ENCODE measurements at places on chromosomes 6 and 20.
A peak's percentile ranks its signal among the peaks of the same experiment; 100 is the strongest.

DNA sequence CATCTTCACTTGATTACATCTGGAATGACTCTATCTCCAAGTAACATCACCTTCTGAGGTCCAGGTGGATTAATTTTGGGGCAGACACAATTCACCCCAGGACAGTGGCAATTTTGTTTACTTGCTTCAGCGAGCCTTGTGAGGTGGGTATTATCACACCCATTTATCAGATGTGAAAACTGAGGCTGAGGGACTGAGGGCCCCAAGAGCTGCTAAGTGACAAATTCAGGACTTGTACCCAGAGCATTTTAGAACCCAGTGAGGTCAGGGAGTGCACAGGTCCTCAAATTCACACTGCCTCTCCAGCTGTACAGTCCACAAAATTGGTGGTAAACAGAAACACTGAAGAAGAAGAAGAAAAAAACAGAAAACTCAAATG lies 125.2 kb upstream of the PMEPA1 start:
- DNase-seq, result no peak

GRCh38 chr6:97275804-97276203 lies 7.2 kb downstream of the MMS22L start:
- no peak for DNase-seq

- DNase-seq, result peak; percentile 15
These were observed 1.7 kb downstream of the DIDO1 start for GRCh38 chr20:62924442-62925075.

- no peak for DNase-seq
These were observed 1127.0 kb upstream of the MAP3K7 start for GRCh38 chr6:91713911-91714310.

- no peak for DNase-seq
These were observed 324.7 kb upstream of the JARID2 start for GRCh38 chr6:14921170-14921569.

DNA sequence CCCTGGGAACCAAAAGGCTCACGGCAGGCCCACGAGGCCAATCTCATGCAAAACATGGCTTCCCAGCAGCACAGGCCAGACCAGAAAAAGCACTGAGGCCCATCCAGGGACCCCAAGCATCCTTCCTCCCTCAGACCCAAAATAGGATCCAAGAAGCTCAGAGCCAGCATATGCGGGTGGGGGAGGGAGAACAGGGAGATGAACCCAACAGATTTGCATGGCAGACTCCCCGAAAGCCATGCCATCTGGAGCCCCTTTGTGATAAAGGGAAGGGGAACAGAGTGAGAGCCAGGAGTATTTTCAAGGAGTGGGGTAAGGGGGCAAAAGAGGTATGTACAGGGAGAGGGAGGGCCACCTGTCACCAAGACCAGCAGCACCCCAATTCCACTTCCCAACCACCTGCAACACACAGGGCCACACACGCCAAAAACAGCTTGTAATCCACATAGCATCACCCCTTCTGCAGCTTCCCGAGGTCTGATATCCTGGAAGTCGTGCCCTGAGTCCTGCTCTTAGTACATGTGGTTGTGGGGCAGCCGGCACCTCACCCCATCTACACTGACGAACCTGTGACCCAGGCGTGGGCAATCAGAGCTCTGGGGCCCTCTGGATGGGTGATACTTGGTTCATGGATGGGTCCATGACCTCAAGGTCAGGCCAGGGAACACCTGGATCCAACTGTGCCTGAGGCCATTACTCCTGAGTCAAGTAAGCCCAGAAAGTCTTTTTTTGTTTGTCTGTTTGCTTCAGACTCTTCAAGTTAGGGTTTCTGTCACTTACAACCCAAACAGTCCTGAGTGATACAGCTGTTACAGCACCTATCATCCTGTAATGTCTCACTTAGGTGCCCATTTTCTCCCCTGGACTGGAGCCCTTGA lies 24.4 kb downstream of the PREX1 start:
- no peak for DNase-seq

DNA sequence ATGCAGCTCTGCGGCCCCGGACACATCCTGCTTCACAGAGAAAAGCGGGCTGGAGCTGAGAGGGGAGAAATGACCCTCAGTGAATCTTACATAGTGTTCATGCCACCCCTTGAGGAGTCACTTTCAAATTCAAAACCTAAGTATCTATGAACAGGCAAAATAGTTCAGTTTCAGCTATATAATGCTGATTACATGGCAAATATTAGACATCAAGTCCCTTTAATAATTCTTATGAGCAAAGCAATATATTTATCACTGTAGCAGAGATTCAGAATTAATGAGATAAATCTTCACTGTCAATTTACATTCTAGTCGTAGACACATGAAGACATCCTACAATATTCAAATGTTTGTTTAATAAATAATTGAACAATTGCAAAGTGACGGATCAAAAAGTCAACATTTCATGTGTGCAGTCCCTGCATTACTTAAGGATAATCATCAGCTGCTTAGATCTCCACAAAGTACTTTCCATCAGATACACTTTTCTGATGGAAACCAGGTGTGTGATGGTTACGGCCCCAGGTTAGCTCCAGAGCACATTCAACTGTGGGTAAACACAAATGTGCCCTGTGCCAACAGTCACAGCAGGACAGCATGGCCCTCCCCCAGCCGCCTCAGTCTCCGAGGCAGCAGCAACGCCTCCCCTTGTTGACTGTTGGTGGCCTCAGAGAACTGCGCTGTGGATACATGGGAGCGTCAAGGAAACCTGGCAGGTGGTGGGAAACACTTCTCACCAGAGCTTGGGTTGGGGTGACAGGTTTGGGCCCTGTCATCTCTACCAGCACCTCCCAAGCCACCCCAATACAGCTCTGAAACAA lies 787 bp upstream of the PRR18 start:
- no peak for DNase-seq

GRCh38 chr6:37320646-37321045 lies 33.1 kb upstream of the RNF8 start:
- DNase-seq, result no peak

DNA sequence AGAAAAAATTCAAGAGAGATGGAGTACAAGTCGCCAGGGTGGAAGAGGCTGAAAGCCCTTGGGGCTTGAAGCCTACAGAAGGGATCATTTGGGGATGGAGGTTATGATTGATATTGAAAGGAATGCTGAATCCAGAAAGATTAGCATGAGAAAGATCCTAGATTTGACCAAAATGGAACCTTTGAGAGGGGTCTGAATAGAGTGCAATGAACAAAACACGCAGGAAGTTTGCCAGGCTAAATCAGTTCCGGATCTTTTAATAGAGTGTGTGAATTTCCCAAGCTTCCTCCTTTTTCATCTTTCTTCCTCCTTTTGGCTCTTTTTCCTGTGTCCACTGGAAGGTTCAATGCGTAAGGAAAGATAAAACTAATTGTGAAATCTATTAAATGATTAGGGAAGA lies 15.3 kb downstream of the IPCEF1 start:
- no peak for DNase-seq

DNA sequence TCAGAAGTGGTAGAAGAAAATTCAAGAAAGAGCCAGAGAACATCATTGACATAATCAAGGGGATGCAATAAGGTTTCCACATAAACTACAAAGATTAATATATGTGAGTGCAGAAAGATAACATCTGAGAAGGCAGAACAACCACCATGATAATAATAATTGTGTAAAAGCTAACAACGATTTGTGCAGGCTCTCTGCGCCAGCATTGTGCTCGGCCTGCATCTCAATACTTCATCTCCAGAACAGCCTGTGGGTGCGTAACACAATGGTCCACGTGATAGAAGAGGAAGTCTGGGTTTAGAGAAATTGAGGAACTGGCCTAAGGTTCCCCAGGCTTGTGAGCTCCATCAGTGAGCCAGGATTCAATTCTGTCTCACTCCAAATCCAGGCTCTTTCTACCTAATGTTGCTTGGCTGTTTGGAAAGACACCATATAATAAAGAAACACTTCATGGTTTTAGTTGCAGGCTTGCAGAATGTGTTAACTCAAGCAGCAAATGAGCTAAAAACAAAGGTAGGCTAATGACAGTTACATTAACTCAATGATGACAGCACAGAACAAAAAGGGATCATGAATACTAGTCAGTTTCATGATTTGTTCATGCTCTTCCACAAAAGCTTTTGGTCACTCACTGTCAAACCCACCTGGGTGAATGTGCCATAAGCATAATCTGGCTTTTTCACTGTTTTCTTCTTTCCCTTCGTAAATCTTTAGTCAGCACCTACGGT lies 71.2 kb downstream of the LY86 start:
- no peak for DNase-seq

- no peak for DNase-seq
These were observed 100.4 kb downstream of the AFG1L start for GRCh38 chr6:108395297-108395696.

DNA sequence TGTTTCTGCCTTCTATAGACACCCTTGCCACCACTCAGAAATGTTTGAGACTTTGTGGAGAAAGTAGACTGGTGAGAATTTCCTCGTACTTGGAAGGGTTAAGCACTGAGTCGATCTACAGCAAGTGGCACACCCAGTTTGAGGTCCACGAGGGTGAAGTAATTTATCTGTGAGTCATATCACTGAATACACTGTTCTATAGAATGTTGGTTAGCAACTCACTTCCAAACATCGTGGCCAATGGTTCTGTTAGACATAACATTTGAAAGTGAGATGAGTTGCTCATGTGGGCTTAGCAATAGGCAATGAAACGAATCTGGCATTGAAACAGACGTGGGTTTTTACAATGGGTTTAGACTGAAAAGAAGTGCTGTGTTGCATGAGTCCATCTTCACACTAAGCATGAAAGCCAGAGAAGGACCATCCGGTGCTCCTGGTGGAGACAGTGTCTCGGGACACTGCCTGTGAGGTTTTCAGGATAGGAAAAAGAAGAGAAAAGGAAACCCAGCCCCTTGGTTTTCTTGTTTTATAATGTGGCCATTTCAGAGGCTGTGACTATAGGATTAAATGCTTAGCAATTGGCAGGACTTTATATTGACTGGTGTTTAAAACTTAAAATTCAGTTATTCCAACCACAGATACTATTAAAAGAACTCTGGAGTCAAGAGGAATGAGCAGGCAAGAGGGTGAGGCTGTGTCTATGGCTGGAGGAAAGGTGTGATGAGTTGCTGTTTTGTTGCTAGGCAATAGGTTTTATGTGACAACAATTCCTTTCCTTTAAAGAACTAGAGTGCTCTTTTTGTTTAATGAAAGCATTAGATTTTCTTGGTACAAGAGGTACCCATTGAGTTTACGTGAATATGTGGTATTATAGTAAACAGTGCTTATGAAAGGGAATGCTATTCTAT lies 31.0 kb upstream of the EZR start:
- peak; percentile 97 for DNase-seq

- DNase-seq, result no peak
These were observed 73.5 kb downstream of the RTN4IP1 start for GRCh38 chr6:106555767-106556166.

DNA sequence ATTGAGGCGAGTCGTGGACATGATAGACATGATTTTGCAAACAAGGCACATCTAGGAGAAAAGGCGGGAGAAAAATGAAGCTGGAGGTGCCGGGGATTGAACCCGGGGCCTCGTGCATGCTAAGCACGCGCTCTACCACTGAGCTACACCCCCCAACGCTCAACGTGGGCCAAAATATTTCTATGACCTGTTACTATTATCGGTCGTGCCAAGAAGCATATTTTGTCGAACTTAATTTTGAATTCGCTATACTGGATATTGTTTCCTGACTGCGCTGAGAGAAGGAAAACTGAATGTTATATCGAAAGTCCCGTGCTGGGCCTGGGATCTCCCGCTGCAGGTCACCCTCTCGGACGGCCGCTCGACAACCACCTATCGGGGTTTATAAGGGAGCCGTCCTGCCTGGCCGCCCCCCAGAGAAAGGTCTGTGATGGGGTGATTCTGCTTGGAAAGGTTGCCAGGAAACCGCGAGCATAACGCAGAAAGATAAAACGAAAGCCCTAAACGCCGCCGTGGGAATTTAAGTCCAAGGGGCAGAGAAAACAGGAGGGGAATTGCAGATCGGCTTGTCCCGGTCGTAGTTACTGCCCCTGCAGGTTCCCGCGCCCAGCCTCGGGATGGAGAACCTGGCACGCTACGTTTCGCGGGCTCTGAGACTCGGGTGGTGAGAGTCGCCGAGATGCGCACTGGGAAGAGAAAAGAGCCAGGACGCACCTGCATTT lies 60.0 kb downstream of the TRIM27 start:
- peak; percentile 84 for DNase-seq

- DNase-seq, result no peak
These were observed 31.1 kb downstream of the SERPINB6 start for GRCh38 chr6:2940010-2940850.

GRCh38 chr6:92114091-92114675 lies 1305.2 kb downstream of the EPHA7 start:
- no peak for DNase-seq

DNA sequence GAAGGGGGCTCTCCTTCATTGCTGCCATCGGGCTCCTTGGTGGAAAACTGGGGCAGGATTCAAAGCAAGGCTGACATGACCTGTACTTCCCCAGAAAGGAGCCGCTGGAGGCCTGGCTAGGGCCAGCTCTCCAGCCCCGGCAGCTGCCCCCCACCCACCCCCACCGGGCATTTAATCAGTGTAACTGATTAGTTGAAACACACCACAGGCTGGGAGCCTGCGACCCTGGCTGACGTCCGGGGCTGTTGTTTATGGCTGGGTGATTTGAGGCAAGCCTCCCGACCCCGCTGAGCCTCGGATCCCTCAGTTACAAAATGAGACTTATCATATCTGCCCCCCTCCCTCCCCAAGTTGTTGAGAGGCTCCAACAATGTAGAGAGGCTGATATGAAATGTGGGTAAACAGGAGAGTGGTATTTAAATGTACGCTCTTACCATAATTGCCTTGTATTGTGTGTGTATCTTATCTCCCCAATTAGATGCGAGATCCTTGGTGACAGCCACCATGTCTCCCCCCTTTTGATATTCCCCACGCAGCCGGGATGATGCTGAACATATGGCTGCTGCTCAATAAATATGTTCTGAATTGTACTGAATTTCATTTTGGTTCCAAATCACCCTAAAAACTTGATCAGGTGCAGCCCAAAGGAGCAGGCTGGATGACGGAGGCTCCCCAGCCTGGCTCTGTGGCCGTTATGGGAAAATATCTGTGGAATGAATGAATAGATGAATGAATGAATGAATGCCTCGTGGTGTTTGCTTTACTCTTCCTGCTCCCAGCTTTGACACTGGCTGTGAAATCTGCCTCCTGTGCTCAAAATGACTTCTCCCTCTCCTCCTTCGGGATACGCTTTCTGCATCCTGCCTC lies 31.8 kb upstream of the APCDD1L start:
- no peak for DNase-seq

DNA sequence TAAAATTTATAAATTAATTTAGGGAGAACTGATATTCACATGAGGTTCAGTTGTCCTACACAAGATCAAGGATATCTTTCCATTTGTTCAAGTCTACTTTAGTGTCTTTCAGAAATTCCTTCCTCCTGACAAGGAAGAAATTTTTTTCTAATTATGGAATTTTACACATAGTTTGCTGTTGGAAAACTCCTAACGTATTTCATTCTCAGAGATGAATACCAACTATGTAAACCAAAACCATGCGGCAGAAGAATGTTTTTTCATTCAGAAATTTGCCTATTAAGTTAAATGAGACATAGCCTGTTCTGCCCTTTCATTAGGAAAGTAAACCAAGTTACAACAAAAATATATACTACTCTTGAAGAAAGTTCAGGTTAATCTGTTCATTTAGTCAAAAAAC lies 111.2 kb upstream of the PRDM1 start:
- DNase-seq, result no peak

Measured in LoVo (cell line).